Stimulated activated CD8-positive, alpha-beta memory T cell treated with anti-CD3 and anti-CD28 coated beads, Interleukin-4, amount 100 ng/mL, for 1 hour (primary cell): ENCODE measurements at places on chromosomes 7 and 10.

DNA sequence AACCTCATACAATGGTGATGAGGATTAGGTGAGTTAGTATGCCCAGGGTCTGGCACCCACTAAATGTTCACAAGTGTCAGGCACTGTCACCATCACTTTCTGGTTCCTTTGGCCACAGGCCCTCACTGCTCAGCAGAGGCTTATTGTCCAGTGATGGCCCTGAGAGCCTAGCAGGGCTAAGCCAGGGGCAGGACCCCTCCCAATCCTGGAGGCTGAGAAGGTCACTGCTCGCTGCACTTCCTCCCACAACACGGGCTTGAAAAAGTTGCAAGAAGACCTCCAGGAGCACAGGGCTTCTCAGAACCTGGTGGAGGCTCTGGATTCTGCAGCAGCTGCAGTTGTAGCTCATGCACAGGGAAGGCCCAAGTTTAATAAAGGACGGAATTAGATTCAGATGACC lies 48.1 kb downstream of the DRGX start:
- no peak for DNase-seq

DNA sequence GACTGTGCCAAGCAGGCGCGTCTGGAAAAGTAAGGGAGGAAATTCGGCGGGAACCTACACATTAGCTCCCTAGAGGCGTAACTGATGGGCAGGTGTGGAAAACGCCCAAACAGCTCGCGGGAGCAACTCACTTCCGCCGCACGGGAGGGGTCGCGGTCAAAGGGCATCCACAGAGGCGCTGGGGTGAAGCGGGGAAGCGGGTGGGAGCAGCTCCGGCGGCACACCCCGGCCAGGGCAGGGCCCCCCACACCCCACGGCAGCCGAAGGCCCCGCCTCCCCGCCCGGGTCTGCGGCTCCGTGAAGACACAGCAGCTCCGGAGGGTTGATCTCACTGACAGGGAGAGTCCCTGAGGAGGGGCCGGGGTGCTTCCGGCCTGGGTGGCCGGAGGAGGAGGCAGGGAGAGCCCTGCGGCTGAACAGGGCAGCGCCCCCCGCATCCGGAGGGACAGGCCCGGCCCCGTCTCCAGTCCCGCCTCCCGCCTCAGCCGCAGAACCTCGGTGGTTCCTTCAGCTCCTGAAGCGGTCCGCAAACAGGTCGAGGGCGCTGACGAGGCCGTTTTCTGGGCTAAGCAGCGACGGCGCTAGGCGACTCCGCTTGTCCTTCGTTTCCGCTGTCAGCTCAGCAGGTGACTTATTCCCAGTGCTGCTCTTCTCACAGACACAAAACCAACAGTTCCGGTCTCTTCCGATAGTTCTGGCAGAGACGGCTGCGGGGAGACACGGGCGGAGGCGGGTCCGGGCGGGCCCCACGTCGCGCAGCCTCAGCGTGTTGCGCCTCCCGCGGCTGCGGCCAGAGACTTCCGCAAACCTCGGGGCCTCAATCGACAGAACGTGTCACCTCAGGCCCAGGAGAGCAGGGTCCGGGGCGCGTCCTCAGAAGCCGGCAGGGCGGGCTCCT lies 276.1 kb downstream of the DNAJB6 start:
- DNase-seq = peak; percentile 32

DNA sequence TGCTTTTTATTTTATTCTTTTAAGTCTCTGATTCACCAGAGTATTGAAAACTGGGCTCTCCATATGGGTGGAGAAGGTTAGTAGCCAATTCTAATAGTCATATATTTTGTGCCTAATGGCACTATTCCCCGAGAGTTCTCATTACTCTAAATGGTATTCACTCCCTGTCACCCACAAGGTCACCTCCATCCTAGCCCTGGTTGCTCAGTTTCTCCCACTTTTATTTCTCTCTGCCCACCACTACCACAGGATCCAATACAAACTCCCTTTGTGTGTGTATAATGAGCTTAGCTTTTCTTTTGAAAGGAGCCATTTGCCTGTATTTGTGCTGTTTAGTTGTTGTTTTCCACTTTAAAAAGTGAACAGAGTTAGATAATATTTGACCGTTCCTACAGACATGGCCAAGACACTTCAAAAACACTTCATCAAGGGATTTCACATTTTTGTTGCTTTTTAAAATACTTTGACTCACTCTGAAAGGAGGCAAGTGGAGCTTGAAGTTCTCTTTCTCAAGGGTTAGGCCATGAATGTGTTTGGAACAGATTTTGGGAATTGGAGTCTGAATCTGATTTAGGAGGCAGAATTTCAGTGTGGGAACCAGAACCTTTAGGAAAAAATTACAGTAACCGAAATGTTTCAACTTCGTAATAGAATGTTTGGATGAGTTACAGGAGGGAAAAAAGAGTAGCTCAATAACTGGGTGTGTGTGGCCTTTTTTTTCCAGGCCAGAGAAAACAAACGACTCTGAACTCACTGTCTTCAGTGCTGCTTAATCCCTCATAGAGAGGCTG lies 321.3 kb downstream of the BICC1 start:
- no peak for DNase-seq

DNA sequence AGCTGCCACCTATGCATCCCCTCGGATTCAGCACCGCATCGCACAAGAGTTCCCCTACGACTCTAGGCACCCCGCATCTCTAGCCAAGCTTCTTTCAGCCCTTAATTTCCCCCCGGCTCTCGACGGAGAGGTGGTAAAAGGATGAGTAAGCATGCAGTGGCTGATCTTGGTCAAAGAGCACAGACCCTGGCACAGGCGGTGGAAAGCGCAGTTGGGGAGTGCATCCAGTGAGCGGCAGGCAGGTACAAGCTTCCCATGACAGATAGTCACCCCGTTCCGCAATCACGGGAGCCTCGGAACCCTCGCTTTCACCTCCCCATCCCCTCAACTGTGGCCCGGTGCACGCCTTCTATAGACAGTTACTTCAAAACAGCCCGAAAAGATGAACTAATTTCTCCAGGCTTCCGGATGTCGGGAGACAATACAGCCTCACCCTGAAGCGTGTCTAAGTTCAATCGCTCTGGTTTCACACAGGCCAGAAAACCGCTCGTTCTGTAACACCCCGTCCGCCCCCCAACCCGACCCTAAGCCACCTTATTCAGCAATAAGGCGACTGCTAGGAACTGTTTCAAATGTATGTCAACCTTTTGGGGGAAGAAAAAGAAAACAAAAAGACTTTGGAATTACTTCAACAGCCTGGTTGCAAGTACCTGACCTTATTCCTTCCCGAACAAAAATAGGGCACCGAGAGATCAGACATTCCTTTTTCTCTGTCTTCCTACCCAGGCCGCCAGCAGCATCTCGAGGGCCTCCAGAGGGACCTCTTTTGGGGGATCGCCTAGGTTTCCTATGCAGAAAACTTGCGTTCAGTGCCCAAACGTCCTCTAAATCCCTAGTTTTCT lies 1.4 kb downstream of the RHEB start:
- DNase-seq = peak; percentile 20

GRCh38 chr7:88205179-88205578 lies 14.7 kb downstream of the SRI start:
- no peak for DNase-seq

- DNase-seq = no peak
Observed at GRCh38 chr10:17216217-17216900, 11.7 kb upstream of the VIM start.

GRCh38 chr7:141945356-141945755 lies 1.4 kb downstream of the CLEC5A start:
- DNase-seq = no peak

- DNase-seq = peak; percentile 25
Observed at GRCh38 chr10:11742009-11742778, at the start of gene ECHDC3. TSS of gene ECHDC3 (plus strand) at chr10:11742382. CDS start at chr10:11742577, 195 bp downstream.

GRCh38 chr10:8069108-8069507 lies 14.6 kb downstream of the GATA3 start:
- DNase-seq = no peak

DNA sequence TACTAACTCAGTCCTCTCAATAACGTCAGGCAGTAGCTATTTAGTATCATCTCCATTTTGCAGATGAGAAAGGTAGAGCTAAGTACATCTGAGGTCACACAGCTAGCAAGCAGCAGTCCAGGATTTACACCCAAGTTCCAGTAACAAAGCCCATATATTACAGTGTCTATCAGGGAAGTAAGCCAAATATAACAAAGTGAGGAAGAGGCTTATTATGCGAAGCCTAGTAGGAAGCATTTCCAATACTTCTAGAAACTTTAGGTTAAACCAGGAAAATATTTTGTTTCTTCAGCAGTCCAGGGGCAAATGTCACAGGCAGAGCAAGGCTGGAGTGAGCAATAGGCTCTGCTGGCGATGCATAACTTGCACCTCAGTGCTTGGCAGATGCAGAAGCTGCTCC lies 53.9 kb downstream of the NOC3L start:
- DNase-seq = no peak
